ENCODE measurements at places on chromosomes 11 and 22. TPM values are rescaled to one million over a fixed set of nuclear protein-coding genes. Genes with fewer than 3 reads are reported as not detected.

DNA sequence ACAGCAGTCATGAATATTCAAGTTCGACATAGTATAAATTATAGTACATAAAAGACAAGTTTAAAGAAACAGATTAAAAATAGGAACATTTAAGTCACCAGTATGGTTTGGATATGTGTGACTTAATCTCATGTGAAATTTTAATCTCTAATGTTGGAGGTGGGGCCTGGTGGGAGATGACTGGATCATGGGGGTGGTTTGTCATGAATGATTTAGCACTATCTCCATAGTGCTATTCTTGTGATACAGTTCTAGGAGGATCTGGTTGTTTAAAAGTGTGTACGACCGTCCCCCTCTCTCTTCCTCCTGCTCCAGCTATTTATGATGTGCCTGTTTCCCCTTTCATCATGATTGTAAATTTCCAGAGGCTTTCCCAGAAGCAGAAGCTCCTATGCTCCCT, 3.3 kb downstream of the KDM4E start:
- DNase-seq = no peak

GRCh38 chr11:107493117-107493516, 35.5 kb upstream of the CWF19L2 start:
- peak; percentile 55 for DNase-seq

DNA sequence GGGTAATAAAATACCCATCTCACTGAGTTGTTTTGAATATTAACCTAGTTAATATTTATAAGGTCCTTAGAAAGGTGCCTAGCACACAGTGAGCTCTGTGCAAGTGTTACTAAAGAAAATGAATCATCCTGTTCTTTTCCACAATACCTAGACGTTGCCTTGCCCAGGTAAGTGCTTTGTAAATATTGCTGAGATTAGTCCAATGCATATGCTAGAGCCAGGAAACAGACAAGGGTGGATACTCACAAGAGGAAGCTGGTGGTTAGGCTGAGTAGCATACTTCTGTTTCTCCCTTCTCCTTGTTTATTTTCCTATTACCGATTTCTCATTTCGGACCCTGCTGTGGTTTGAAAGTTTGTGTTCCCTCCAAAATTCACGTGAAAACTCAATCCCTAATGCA, 58.1 kb upstream of the BARX2 start:
- DNase-seq = no peak

- DNase-seq = no peak
These were observed 1.5 kb downstream of the IL17RA start for GRCh38 chr22:17086296-17086695.

DNA sequence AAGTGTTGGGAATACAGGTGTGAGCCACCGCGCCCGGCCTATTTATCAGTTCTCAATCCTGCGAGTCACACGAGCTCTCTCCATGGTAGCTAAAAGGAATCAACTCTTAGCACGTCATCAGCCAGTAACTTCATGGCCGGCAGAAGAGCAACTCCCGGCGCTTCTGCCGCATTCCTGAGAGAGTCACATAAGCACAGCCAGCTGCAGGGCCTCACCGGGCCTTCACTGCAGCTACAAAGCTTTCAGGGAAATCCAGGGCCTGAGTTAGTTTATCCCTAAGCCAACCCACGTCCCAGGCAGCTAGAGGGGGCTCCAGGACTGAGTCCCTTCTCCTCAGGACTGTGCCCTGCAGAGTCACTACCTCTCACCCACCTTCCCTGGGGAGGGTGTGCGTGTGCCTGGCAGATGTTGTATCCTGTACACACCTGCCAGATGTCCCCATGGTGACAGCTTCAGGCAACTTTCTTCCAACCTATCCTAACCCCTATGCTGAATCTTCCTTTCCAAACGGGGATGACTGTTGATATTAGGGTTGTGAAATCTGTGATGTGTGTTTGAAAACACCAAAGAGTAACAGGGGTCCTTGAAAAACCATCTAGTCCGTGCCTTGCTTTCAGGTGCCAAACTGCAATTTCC, 45.9 kb upstream of the ARFGAP3 start:
- no peak for DNase-seq

- no peak for DNase-seq
These were observed 135.3 kb downstream of the CCDC34 start for GRCh38 chr11:27227736-27228135.

GRCh38 chr11:64060861-64061444, 25.2 kb downstream of the FLRT1 start:
- no peak for DNase-seq

DNA sequence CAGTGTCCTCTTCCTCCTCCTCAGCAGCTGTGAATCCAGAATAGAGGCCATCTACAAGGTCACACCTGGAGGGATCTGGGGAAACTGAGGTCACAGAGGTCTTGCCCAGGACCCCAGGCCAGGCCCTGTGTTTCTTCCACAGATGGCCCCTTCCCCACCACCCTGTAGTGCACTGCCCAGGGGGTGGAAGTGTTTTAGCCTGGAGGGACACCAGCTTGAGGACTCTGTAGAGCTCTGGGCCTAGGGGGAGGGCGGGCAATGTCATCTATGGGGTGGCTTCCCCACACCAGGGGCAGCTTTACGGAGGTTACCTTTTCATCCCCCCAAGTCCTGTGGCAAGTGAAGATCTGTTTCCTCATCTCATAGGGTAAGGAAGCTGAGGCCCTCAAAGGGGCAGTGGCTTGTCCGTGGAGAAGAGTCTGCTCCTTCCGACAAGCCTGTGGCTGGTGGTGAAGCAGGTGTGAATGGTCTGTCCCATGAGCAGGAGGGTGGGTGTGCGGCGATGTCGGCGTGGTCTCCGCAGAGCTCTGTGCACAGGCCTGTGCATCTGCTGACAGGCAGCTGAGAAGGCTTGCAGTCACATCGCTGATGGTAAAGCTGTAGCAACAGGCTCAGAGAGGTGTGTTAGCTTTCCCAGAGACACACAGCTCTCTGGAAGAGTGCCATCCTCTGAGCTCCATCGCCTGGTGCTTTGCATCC, 74.1 kb upstream of the WNT7B start:
- no peak for DNase-seq

Gene AGBL2
- 0.06 TPM for total RNA-seq

Gene C11orf86
- total RNA-seq = not detected

Data from epithelial cell of proximal tubule (primary cell).